ENCODE measurements at places on chromosomes 7 and 10.

- DNase-seq, result no peak
These were observed 253.1 kb upstream of the MTPN start for GRCh38 chr7:136230210-136230609.

DNA sequence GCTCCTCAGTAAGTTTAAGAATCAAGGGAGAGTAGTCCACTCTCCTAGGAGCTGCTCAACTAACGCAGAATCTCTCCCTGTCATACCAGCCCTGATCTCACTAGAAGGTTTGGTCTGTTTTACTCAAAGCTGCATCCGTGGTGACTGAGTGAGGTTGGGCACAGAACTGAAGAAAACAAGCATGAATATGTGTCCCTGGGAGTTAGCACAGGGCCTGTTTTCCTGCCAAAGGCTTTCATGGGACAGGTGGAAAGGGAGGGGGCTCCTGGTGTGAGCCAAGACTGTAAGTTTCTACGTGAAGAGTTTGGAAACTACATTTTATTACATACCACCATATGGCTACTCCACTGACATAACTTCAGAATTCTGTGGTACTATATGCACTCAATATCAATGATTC lies 705.9 kb downstream of the MAGI2 start:
- DNase-seq, result no peak

DNA sequence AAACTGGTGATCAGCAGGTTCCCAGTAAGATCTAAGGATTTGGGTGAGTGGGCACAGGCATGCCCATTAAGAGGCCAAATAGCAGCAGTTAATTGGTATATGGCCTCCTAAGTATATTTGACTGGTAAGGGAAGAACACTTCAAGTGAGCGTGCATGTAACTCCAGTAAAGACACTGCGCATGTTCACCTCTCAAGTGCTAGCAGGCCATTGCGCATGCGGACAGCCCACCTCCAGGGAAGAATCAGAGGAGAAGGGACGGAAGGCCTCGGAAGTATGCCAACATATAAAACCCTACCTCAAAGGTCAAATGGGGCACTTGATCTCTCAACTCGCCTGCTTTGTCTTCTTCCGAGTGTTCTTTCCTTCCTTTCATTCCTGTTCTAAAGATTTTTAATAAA lies 118.0 kb downstream of the ARL5B start:
- no peak for DNase-seq

DNA sequence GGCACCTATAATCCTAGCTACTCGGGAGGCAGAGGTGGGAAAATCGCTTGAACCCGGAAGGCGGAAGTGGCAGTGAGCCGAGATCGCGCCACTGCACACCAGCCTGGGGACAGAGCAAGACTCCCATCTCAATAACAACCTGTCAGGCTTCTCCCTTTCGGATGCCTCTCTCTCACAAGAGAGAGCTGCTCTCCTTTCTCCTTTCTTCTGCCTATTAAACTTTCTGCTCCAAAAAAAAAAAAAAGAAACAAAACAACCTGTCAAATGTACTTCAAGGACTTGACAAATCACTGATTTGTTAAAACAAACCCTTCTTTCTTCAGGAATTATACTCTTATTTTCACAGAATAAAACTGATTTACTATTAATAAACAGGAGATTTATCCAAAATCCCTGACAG lies 3.6 kb downstream of the PSAP start:
- no peak for DNase-seq

DNA sequence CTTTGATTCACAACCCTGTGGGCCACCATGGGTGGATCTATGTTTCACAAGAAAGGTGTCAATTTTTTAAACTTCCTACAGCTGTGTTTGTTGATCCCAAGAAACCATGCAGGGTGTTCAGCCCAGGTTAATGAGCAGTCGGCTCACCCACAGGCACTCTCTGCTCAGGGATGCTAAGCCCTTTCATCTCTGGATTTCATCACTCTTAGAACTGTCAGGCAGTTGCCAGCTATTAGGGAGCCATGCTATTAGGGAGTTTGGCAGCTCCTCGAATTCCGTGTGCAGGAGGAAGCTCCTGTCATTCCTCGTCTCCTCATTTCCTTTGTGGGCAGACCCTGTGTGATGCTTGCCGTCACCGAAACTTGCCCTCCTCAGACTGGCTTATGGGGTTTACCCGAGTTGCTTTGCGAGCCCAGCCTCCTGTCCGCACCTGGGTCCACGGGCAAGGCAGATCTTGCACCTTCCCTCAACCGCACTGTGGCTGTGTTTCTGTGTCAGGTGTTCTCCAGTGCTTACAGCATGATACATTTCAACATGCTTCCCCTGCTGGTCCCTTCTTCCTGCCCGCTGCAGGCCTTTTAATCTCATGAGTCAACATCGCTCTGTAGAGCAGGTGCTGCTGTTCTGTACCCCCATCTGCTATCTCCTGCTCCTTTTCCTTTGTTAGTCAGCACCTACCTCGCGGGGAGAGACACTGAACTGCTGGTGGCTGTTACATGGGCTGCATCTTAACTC lies 509.8 kb downstream of the SUGCT start:
- no peak for DNase-seq

DNA sequence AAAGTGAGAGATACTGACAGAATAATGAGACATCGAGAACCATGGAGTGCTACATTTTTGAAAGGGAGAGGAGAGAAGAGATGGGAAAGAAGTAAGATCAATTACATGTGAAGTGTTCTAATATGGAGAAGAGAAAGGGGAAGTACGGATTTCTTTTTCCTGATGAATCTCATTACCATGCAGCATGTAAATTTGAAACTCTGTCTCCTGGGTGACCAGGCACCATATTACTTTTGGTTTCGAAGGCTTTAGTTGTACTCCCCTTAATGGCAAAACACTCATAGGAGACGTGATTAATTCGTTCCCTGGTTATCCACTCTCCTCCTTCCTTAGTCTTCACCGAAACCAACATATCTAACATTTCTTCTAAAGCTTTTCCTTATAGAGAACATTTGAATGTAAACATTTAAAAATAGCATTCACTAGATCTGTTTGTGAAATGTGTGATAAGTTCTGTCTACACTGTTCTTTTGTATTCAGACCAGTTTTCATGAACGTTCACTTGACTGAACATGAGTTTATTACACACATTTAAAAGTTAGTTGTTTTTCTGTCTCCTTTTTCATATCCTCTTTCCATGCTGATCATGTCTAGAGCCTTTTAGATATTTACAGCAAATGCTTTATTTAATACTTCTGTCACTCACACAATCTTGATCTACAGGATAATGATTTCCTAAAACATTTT lies 80.2 kb upstream of the MSRB2 start:
- DNase-seq, result no peak
